ENCODE measurements at places on chromosomes 12 and 14.

- DNase-seq = peak; percentile 16
Measured at GRCh38 chr14:76762411-76763095, 1.3 kb downstream of the VASH1 start.

DNA sequence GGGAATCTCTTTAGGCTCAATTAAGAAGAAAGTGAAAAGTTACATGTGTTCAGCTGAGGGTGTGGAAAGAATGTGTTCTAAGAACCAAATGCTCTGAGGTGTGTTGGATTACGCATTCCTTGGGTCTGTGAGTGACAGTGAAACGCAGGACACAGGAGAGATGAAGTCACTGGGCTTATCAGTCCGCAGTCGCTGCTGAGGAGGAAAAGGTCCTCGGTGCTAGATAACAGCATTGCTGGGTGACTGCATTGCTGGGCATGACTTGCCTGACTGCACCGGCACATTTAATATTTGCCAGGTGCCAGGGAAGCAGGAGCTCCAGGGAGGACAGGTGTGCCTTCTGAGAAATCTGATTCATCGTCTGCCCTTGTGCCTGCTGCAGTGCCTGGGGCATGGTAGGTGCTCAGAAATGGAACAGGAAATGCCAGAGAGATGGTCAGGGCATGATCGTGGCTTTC is 64.4 kb upstream of the FZD10 start:
- no peak for DNase-seq

DNA sequence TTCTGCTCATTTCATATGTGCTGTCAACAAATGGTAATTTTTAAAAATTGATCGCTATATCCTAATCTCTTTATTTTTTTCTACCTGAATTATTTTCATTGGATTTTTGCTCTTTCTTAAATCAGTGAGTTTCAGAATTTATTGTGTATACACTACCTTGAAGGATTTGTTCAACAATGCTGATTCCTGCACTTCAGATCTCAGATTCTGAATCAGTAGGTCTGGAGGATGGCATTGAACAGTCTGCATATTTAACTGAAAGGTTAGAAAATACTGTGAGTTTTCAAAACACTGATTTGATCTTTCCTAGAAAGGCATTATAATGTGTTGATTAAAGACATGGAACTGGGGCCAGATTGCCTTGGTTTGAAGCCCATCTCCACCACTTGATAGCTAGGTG is 1.6 kb downstream of the G2E3 start:
- DNase-seq = no peak

DNA sequence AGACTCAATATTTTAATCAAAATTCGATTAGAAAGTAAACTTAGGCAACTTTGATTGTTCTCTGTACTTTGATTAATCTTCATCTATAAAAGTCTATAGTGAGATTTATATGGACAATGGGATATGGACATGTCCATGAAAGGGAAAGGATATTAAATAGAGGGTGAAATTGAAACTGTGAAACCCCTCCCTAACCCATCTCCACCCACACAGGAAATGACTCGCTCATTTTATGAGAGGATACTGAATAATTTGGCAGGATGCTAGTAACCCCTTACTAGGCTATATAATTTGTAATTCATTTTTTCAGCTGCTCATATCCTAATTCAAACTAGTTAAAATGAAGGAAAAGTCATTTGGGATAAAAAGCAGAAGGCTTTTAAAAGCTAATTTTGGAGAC is 328.0 kb upstream of the ATP2B1 start:
- no peak for DNase-seq

- no peak for DNase-seq
Measured at GRCh38 chr12:119447618-119448017, 113.1 kb downstream of the CCDC60 start.

GRCh38 chr12:89618113-89618862 is 90.3 kb downstream of the ATP2B1 start:
- DNase-seq = no peak

DNA sequence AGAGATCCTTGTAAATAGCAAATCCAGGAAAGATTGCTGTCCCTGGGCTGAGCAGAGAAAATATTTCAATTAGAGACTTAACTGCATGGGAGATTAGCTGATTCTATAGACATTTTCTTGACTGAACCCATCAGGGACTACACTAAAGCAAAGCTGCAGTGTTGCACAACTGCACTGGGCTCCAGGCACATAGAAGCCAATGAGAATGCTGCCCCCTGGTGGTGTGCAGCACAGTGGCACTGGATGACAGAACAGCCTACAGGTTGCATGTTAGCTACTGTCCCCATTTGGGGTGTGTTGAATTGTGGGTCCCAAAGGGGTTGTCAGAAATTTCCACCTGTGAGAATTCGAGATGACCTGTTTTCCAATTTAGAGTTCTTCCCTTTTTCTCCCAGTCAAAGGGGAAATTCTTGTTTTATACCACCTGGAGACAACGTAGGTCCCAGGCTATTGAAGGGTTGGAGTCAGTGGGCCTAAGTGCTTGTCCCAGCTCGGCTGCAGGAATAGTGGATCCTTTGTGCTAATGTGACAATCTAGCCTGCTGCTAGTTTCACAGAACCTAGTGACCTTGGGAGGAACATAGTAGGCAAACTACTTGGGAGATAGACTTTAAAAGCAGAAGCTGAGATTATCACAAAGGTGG is 114.7 kb downstream of the SLC8A3 start:
- DNase-seq = peak; percentile 69

GRCh38 chr12:41474001-41474400 is 285.9 kb downstream of the PDZRN4 start:
- no peak for DNase-seq

DNA sequence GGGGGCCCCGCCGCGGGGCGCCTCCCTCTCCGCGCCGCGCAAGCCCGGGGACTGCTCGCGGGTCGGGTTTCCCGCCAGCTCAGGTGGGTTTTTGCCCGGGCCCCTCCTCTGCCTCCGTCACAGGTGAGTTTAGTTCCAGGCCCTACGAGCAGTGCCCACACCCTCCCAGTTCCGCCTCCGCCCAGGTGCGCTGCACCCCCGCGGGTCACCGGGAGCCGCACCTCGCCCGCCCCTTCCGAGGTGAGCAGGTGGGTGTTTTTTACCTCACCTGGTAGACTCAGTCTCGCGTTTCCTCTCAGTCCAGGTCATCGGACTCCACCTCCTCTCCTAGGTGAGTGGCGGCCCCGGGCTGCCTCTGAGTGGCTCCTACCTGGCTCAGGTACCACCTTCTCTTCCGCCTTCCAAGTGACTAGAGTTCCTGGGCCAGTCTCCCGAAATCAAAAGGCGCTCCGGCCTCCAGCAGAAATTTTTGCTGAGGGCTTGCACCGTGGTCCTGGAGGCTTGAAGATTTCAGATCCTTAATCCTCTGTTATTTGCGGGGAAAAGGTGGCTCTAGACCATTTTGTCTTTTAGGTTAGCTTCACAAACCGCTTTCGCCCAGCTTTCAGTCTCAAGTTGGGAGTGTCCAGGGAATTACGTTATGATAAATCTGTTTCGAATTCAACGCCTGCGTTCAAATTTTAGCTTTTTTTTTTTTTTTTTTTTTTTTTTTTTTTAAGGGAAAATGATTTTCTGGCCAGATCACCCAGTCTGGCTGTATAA is at the start of gene TMEM30B:
Gene TMEM30B (minus strand): TSS at position 153 of the 762 bp plus-strand sequence. CDS start 191 bp downstream, outside the sequence.
- DNase-seq = no peak

- DNase-seq = peak; percentile 56
Measured at GRCh38 chr14:68232300-68233055, 412.9 kb downstream of the RAD51B start.

- DNase-seq = no peak
Measured at GRCh38 chr12:31423405-31423804, 97.5 kb upstream of the SINHCAF start.

DNA sequence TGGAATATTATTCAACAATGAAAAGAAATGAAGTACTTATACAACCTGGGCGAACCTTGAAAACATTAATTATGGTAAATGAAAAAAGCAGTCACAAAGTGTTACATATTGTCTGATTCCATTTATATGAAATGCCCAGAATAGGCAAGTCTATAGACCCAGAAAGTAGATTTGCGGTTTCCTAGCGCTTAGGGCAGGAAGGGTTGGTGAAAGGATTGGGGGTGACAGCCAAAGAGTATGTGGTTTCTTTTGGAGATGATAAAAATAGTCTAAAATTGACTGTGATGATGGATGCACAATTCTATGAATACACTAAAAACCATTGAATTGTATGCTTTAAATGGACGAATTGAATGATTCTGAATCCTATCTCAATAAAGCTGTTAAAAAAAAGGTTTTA is 55.8 kb downstream of the RESF1 start:
- DNase-seq = peak; percentile 42

- no peak for DNase-seq
Measured at GRCh38 chr12:64801381-64801780, 23.1 kb upstream of the TBC1D30 start.

DNA sequence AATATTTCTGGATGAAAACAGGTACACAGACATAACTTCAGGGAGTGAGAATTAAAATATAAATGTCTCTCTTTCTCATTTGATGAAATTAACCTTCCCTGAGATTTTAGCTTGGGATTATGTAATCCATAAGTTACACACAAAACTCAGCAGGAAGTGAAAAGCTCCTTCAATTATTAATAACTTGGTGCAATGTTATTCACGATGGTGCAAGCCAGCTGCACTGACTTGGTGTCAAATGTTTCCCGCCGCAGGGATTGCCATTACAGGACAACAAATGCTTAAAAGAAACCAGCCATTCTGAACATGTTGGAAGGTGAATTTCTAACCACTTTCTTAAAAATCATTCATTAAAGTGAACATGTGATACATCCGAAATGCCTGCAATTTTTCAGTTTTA is 250.4 kb downstream of the FOXN3 start:
- no peak for DNase-seq

DNA sequence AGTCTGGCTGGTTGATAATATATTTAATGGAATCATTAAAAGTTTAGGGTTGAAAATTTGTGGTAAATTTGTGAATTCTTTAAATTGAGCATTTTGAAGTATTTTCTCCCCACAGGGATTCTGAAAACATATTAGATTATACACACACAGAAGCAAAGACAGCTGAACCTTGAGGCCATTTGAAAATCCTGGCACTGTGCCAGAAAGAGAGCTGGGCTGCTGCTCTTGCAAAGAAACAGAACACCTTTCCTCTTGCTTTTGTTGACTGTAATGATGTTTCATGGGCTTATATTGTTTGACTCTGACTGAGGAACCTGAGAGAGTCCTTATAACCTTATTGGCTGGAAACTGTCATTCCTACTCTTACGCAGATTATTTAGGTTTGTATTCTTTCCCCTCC is 4.8 kb downstream of the RNF34 start:
- DNase-seq = peak; percentile 26

DNA sequence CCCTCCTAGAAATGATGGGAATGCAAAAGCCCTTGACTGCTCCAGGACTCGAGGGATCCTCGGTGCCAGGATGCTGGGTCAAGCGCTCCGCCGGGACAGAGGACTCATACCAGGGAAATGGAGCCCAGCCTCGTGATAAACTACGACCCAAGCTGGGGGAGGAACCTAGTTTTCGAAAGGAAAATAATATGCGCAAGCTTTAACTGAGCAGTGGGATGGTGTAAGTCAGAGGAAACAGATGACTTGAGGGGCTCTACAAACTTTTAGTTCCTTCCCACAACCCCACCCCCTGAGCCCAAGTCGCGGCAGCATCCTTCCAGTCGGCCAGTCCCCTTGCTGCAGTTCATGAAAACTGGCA is 654 bp upstream of the SUPT16H start:
- DNase-seq = no peak

DNA sequence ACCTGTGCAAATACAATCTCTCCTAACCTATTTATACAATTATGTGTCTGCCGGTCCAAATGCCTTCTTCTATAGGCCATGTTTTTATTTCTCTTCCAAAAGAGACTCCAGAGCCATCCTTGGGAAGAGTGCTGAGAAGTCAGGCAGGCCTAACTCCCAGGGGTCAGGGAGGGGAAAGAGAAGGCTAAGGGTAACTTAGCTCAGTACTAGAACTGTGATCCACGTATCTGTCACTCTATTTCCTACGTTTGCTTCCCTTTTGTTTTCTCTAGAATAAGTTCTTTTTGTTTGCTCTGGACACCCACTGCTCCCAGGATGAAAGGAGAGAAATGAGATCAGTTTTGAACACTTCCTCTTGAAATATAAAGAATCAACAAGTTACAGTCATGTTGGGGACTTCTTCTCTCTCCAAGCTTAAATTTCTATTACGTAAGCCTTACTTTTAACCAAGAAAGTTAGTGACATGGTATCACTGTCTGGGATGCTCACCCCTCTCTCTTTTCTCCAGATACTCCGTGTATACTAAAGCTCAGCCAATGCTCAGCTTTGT is 79.2 kb downstream of the DAD1 start:
- no peak for DNase-seq

GRCh38 chr14:104224506-104225277 is 86.3 kb downstream of the KIF26A start:
- DNase-seq = peak; percentile 43

- DNase-seq = peak; percentile 97
Measured at GRCh38 chr14:24171422-24172260, at the start of gene REC8. TSS of gene REC8 (plus strand) at chr14:24172080. CDS start at chr14:24172553, 473 bp downstream.

DNA sequence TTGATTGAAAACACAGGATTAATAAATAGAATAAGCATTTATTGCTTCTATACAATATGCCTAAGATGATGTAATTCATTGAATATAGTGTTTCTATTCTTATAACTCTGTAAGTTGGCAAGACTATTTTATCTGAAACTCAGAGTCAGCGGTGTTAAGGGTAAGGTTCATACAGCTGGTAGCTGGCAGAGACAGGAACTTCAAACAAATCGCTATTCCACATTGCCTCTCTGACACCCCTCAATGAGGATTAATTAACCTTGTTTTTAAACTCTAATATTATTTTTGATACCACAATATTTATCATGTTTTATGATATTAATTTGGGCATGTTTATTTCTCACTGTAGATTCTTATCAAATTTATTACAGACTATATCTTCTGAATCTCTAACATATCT is 323.4 kb downstream of the ACSS3 start:
- no peak for DNase-seq

GRCh38 chr12:76863005-76863670 is 15.7 kb downstream of the CSRP2 start:
- DNase-seq = no peak

DNA sequence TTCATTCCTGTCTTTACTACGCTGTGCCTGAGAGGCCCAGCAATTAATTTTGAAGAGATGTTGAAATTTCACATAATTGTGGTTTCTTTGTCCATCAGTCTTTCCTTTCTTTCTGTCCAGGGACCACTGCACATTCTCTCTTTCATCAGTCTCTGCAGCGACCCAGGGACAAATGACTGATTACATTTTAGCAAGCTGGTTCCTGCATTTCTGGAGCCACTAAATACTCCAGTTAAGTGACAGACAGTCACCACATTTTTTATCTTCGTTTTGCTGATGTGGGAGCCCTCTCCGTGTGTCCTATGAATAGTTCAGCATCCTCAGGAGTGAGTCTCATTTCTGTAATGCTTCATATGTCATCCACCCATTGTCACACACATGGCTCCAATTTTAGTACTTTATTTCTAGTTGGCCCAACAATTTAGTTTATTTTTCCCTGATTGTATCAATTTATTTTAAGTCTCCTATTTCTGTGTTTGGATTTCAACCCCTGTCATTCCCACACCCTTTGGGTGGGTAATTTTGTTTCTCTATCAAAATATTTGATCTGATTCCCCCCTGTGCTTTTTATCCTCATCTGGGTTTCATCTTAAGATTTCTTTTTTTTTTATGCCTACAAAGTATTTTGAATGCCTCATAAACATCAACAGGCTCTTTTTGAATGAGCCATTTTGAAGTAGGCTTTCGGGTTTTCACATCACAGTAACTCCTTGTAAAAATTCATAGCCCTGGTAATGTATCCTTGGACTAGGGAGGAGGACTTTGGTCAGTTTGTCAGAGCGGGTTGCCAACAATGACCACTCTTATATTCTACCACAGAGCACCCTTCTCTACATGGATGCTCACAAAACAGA is 1196.5 kb downstream of the GALC start:
- no peak for DNase-seq

GRCh38 chr14:82720946-82721345 is 1187.3 kb upstream of the SEL1L start:
- DNase-seq = no peak

GRCh38 chr14:74478996-74479635 is 14.0 kb downstream of the NPC2 start:
- no peak for DNase-seq
